Calu3 (cell line): ENCODE measurements at places on chromosomes 2 and 18.

DNA sequence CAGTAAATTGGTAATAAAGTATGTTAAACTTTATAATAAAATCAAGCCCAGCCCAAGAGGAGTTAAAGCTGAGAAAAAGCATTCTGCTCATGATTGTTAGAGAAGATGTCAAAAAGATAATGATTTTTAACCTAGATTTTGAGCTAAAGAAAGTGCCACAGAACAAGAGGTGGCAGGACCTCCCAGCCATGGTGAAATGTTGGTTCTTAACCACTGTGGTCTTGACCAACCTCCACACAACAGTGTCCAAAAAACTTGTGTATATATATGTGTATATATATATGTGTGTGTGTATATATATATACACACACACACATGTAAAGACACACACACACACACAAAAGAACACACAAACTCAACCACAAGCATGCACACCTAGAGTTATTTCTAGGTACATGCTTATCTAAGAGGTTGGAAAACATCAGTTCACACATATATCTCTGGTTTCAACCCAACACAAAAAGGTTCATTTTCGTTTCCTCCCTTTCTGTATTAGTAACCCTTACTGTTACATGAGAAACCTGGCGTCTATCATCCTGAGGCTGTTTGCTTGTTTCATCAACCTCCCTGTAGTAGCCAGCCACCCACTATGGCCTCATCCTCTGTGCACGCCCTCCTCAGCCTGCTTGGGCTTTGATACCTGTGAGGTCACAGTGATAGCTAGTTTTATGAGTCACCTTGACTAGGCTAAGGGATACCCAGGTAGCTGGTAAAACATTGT is 631.8 kb upstream of the ID2 start:
- no peak for DNase-seq

- no peak for DNase-seq
Observed at GRCh38 chr2:28855193-28855592, 14.9 kb downstream of the TRMT61B start.

DNA sequence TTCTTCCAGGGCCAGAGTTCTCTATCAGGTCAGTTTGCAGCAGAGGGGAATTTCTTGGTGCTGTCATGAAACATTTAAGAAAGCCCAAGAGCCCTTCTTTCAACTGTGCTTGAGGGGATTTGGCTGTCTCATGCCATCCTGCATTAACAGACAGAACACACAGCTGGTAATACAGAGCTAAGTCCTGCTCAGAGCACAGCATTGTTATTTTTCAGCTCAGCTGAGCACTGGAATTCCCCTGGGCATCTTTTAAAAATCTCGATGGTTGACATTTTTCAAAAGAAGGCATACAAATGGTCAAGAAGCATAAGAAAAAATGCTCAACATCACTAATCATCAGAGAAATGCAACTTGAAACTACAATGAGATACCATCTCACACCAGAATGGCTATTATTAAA is 14.9 kb upstream of the IL1R2 start:
- DNase-seq: no peak

DNA sequence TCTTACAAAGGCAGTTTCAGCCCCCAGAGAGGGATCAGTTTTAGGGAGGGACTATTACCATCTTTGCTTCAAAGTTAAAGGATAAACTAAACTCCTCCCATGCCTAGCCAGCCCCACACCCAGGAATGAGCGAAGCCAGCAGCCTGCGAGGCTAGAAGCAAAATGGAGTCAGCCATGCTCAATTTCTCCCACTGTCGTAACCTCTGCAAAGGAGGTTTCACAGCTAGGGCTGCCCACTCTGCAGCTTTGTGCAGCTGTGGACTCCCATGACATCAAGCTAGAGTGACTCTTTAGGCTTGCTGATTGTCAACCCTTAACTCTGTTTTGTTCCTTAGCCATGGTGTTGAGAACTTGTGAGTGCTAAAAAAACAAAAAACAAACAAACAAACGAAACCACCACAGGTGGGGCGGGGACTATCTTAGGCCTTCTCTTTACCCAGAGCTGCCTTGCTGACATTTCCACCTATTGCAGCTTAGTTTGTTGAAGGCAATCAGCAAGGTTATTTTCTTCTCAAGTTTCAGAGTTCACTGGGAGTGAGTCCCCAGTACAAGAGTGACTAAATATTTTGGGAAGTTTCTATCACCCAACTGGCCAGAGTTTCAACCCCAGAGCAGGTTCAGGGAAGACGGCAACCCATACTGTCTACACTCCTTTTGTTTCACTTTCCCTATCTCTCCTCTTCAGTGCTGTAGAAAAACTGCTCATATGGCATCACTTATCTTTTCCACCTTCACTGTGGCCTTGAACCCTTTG is 592.1 kb downstream of the XIRP2 start:
- no peak for DNase-seq

GRCh38 chr2:174606336-174606735 is 8.7 kb upstream of the WIPF1 start:
- no peak for DNase-seq

DNA sequence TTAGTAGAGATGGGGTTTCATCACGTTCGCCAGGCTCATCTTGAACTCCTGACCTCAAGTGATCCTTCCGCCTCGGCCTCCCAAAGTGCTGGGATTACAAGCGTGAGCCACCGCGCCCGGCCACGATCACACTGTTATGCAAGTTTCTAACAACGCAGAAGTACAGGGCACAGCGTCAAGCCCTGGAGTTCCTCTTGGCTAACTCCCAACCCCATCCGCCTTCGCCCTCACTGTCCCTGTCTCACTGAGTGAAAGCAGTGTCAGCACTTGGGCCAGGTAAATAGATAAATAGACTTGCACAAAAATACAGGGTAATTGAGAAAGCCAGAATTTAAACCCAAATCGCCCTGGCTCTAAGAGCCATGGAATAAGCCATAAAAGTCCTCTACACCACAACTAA is 111.7 kb downstream of the ACVR1 start:
- DNase-seq: no peak

DNA sequence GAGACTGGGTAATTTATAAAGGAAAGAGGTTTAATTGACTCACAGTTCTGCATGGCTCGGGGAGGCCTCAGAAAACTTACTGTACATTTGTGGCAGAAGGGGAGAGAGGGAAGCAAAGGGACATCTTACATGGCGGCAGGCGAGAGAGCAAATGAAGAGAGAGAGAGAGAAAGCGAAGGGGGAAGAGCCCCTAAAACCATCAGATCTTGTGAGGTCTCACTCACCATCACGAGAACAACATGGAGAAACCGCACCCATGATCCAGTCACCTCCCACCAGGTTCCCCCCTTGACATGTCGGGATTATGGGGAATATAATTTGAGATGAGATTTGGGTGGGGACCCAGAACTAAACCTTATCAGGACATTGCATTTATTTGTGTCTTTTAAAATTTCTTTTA is 75.9 kb downstream of the ACSL3 start:
- DNase-seq: no peak

DNA sequence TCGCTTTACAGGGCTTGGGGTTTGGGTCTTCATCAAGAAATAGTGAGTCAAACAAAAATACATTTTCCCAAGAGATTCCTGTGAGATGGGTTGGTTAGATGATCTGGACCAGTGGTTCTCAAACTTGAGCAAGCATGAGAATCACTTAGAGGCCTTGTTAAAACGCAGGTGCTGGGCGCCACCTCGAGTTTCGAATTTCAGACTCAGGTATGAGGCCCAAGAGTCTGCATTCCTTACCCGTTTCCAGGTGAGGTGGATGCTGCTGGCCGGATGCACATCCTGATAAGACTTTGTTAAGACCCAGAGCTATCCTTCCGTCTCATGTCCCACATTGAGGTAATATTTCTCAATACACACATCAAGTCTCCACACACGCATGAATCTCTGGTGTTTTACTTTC is 707.8 kb upstream of the SALL3 start:
- DNase-seq: no peak

- DNase-seq: no peak
Observed at GRCh38 chr2:162435676-162436075, 91.7 kb downstream of the GCA start.

GRCh38 chr2:143452817-143453451 is 323.7 kb downstream of the ARHGAP15 start:
- no peak for DNase-seq

GRCh38 chr18:58335821-58336220 is 291.8 kb downstream of the NEDD4L start:
- no peak for DNase-seq

- no peak for DNase-seq
Observed at GRCh38 chr2:167733747-167734146, 513.6 kb downstream of the STK39 start.
